Mesenteric fat pad (tissue), 1 donor: ENCODE measurements at places on chromosomes 2 and 18. TPM values are rescaled to one million over a fixed set of nuclear protein-coding genes. Genes with fewer than 3 reads are reported as not detected.

DNA sequence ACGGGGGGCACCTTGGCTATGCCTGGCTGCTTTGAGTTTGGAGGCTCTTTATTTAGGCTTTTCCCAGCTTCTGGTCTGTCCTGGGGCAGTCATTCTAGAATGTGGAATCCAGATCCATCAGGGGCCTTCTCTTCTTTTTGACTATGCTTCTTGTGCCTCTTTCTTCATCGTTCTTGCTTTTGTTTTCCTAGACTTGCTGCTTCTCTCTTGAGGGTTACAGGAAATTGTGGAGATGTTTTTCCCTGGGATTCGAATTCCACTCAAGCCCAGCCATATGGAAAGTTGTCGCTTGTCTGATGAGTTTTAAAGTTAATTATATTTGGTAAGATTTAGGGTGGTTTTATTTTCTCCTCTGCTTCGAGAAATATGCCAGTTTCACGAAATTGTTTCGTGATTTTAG is 2.4 kb downstream of the GLI2 start:
- no peak for DNase-seq

DNA sequence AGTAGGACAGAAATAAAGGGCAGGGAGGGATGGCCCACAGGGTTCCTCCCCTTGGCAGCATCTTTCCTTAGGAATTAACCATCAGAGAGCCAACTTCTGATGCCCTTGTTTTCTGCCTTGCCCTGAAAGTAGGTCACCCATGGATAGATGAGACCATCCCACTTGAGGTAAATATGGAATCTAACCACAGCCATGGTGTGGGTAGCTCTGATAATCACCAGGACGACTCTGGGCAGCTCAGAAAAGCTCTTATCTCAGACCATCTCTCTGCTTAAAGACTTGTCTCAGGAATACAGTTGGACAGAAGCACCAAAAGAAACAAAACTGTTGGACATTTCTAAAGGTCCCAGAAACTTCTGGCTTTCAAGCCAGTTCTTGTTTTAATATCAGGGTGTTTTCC is 101.4 kb upstream of the CELF4 start:
- DNase-seq: no peak

GRCh38 chr18:8910843-8911242 is 191.7 kb upstream of the NDUFV2 start:
- DNase-seq: no peak

TRIM43 gene
- total RNA-seq: not detected

- peak; percentile 92 for DNase-seq
Measured at GRCh38 chr2:207624185-207625013, 795 bp downstream of the METTL21A start.

EFR3B gene
- total RNA-seq: 2.0 TPM
